Activated CD8-positive, alpha-beta memory T cell treated with anti-CD3 and anti-CD28 coated beads for 1 hour (primary cell): ENCODE measurements at places on chromosomes 4 and X.

DNA sequence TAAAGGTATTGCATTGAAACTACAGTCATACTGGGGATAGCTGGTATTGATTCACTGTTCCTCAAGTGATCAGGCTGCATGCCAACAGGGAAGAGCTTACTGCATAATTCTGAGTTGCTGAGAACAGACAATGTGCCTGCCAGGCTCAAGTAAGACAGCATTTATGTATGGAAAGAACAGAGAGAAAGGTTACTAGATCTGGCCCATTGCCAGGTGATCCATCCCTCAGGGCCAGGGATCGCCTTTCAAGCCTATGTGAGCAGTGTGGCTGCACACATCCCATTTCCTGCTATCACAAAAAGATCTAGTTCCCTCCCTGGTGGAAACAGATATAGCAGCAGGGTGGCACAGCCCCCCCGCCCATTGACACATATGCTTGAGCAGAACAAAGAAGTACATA, 254.0 kb downstream of the TMA16 start:
- no peak for DNase-seq

DNA sequence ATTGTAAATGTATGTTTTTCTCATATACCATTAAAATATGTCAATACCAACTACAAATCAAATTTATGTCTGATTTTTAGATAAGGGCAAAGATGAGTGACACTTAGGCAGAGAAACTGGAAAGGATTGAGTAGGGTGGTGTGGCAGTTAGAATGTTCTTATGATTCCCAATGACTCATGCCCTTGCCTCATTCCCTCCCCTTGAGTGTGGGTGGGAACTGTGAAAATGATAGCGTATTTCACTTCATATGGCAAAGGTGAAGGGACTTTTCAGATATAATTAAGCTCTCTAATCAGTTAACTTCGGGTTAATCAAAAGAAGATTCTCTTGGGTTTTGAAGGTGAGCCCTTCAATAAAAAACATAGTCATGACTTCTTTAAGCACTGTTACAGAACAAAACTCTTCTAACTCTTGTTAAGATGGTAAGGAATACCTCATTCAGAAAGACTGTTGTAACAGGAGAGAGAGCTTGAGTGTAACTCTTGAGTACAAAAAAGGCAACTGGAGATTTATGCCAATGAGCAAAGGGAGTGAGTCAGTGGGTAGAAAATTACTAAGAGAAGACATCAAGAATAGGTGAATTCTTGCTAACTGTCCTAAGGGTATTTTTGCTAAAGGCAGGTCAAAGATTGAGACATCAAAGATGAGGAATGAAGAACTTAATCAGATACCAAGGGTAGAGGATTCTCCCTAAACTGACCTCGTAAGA, 329.5 kb downstream of the KCTD8 start:
- DNase-seq, result no peak

- DNase-seq, result no peak
Observed at GRCh38 chr4:149031399-149031798, 589.2 kb upstream of the NR3C2 start.

GRCh38 chr4:95044324-95044837, 286.6 kb downstream of the BMPR1B start:
- no peak for DNase-seq

DNA sequence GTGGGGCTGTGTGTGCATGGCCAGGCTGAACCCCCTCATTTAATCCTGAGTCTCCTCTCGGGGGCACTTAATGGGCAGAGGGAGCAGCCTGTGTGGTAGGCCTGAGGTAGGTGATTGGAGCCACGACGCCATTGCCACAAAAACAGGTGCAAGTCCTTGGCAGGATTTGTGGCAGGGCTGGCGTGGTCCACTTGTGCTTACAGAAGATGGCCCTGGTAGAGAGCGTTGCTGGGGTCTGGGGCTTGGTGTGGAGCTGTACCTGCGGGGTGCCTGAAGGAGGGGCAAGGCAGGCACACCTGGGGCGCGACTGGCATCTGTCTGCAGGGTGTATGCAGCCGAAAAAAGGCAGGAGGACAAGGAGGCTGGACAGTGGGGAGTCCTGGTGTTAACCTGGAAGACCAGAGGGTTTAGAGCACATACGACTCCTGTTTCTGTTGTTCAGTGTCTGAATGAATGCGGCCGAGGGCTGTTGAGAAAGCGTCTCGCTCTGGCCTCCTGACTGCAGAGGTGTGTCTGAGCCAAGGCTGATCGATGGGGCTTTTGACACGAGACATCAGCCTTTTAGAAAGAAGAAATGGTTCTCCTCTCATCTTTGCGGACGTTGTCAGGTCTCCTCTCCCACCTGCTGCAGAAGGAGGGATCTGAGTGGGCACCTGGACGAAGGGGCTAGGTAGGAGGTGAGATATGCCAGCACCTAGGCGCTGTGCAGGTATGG, 52.0 kb downstream of the TBC1D14 start:
- DNase-seq, result no peak

DNA sequence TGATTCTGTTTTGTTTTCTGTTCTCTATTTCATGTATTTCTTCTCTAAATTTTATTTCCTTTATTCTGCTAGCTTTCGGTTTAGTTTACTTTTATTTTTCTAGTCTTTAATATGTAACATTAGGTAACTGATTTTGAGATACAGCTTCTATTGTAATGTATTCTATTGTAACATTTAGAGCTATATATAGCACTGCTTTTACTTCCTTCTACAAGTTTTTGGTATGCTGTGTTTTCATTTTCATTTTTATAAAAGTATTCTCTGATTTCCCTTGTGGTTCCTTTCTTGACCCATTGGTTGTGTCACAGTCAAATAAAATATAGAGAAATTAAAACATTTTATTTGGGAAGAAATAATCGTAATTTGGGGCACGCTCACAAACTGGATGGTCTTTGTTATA, 13.9 kb upstream of the CT47A1 start:
- DNase-seq, result no peak

GRCh38 chr4:98516042-98516440, 142.4 kb downstream of the TSPAN5 start:
- no peak for DNase-seq

GRCh38 chrX:107823456-107823855, 2.2 kb upstream of the MID2 start:
- DNase-seq, result no peak

DNA sequence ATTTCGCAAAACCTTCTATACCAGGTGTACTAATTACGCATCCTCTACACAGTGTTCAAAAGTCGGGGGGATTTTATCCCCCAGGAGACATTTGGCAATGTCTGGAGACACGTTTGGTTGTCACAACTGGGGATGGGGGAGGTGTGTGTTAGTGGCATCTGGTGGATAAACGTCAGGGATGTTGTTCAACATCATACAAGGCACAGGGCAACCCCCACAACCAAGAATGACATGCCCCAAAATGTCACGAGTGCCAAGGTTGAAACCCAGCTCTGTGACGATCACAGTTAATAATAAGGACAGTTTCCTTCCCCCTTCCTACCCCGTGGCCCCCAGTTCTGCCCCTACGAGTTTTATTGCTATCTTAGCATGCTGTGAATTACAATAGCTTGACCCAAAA, 15.9 kb upstream of the SEL1L3 start:
- DNase-seq, result no peak

GRCh38 chr4:8322794-8323704, 53.5 kb downstream of the HTRA3 start:
- no peak for DNase-seq

GRCh38 chr4:85905761-85906160, 430.8 kb downstream of the ARHGAP24 start:
- no peak for DNase-seq

- no peak for DNase-seq
Observed at GRCh38 chrX:134647477-134647877, 10.8 kb downstream of the PLAC1 start.

- DNase-seq, result no peak
Observed at GRCh38 chr4:165060938-165061337, 7.3 kb downstream of the TRIM75 start.

DNA sequence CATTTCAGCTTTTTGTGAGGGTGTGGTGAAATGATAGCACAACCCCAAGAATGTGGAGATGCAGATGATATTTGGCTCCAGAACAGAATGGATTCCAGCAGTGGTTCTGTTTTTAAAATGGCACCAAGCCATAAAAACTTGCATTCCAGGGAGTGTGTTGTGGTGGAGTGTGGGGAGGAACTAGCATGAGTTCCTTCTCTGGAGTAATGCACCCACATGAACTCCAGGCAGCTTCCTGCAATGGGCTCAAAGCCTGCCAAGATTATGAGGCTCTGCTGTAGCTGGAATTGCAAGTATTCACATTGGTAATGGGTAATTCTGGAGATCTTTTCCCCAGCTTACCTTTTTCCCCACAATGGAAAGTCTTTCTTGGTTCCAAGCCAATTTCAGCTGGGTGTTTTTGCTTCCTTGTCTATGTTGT, 161.4 kb downstream of the RAB28 start:
- no peak for DNase-seq

DNA sequence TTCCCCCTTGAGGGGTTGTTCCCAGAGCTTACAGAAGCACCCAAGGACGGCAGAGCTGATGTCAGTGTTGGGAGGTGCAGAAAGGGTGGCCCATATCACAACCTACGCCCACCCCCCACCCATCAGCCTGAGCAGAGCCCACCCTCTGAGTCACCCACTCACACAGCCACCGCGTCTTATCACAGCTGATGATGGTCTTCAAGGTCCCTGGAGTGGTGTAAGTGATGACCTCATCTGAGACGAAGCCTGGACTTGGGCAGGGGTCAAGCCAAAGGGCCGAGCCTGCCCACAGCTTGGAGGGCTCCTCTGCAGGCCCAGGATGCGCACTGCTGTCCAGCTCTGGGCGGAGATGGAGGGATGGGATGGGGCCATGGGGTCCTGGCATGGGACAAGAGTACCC, 3.0 kb upstream of the HTRA3 start:
- DNase-seq, result no peak

- no peak for DNase-seq
Observed at GRCh38 chr4:155085843-155086530, 122.4 kb upstream of the NPY2R start.

DNA sequence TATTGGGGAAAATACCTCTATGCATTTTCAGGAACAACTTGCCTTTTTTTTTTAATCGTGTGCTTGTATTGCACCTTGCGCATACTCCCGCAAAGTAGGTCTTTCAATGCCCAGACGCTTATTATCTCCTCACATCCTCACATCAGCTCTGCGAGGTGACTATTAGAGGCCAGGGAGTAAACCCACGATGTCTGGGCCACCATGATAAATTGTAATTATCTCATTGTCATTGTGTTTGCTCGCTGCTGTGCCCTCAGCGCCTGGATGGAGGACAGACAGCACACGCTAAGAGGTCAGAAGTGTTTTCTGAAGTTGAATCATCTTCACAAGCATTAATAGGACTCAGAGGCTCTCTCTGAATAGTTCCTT, 1.0 kb upstream of the RELL1 start:
- no peak for DNase-seq

GRCh38 chrX:134603806-134604700, 54.2 kb downstream of the PLAC1 start:
- DNase-seq, result no peak

DNA sequence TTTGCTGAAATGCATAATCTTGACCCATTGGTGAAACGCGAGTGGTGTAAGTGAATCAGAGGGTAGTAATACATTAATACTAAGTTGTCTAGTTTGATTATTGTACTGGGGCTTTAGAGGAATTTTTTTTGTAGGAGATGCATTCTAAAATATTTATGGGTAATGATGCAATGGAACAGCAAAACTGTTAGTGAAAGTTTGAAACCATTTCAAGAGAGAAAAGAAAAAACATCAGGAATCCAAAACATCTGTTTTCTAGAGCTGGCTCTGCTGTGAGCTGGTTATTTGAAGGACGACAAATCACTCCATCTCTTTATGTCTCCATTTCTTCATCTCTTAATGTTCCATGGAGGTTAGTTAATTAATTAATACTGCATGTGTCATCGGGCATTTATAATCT, 351.9 kb upstream of the FAT1 start:
- DNase-seq, result no peak

DNA sequence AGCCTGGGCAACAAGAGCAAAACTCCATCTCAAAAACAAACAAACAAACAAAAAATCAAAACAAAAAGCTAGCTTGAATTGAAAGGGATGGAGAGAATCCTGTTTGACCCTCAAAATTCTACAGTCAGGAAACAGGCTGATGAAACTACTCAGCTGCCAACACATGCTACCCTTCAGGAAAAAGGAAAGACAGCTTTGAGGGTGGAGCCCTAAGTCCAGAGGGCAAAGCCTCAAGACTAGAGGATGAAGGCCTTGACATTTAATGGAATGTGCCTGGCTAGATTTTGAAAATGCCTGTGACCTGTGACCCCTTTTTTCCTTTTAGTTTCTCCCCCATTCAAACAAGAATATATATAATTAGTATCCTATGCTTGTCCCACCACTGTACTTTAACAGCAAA, 27.1 kb downstream of the MORC4 start:
- no peak for DNase-seq

DNA sequence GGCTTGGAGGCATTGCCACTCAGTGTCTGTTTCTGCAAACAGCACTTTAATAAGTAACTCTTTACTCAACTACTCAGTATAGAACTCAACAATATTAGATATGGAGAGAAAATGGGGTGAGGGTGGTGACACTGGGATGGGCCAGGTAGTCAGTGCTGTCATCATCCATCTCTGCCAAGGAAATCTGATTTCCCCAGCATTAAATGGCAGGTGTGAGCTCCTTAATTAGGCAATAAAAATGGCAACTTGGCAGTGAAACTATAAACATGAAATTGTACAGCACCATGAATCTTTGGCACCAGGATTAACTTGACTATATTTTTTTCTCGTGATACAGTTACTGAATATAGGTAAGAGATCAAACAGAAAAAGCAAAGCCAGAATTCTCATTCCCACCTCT, 146.2 kb downstream of the GLRA2 start:
- DNase-seq, result no peak
